ENCODE measurements at places on chromosomes 6 and 20.

- DNase-seq, result no peak
Measured at GRCh38 chr6:168131464-168132415, 52.7 kb upstream of the FRMD1 start.

- DNase-seq, result no peak
Measured at GRCh38 chr6:112469306-112469705, 122.2 kb downstream of the RFPL4B start.

DNA sequence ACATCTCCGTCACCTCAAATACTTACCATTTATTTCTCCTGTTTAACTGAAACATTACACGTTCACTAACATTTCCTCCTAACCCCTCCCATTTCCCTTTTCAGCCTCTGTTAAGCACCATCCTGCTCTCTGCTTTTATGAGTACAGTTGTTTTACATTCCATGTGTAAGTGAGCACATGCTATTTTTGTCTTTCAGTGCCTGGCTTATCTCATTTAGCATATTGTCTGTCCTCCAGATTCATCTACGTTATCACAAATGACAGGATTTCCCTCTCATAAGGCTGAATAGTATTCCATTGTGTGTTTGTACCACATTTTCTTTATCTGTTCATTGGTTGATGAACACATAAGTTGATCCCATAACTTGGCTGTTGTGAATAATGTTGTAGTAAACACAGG lies 22.7 kb downstream of the TAF11 start:
- DNase-seq, result no peak

DNA sequence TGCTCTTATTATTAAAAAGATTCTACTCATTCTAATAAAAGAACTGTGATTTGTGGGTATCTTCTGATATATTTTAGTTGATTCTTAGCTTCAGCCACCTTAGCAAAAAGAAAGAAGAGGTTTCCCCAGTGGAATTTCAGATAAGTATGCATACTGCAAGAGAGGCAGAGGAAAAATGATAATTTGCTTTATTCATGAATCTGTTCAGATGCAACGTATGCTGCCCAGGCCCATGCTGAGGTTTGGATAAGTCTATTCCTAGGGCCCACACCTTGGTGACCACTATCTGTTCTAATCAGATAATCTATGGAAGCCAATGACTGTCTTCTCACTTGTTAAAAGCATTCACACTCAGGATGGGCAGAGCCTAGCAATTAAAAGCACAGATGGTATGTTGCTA lies 194.0 kb downstream of the HIVEP2 start:
- no peak for DNase-seq

DNA sequence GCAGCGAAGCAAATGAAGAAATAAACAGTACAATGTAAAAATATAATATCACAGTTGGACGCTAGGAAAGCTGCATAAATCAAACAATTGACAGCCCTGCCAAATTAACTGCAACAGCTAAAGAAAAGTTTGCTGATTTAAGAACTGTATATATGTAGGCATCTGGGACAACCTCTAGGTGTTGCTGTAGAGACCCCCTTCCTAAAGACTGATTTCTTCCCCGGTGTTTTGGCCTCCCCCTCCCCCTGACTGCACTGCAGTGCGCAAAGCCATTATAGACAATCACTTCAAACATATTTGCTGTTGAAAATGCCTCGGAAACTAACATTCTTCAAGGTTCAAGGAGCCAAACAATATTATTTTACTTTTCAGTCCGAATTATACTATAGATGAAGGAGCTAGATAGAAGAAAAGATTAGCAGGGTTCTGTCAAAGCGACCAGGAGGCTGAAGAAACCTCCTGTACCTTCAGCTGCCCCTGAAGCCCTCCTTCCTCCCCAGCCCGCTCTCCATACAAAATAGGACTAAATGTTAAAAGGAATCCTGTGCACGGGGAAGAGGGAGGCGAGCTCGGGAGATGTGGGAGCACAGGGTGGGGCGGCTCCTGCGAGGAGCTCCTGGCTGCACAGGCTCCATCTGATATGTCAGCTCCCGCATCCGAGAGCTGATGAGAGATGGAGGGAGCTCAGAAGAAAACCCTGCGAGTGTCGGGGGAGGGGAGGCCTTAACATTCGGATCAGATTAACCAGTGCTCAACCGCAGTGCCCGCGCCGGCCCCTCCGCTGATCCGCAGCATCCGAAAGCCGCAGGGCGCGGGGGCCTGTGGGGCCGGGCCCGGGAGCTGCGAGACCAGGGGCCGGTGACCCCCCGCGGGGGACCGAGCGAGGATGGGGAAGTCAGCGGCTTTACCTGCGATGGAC lies 822 bp downstream of the ELOVL4 start:
- DNase-seq, result no peak

DNA sequence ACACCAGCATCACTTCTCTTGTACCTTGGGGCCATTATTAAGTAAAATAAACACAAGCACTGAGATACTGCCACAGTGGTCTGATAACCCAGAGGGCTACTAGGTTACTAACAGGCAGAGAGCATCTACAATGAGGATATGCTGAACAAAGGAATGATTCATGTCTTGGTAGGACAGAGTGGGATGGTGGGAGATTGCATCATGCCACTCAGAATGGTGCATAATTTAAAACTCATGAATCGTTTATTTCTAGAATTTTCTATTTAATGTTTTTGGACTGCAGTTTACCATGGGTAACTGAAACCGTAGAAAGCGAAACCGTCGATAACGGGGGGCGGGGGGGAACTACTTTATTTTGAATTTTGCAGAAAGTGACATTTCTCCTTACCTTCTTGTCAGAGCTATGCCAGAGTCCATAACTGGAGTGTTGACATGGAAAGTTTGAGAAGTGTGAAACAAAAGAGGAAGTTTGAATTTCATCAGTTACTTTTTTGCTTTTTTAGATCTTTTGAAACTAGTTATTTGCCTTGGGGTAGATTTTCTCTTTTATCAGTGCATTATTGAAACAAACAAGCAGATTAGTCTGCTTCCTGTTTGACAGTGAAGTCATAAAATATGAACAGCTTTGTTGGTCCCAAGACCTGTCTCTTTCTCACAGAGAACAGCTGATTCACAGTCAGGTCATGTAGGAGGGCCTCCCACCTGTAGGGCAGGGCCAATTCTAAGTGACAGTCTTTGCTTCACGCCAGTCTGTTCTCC lies 124.9 kb downstream of the KLHL32 start:
- no peak for DNase-seq

GRCh38 chr6:17628873-17629272 lies 28.8 kb downstream of the FAM8A1 start:
- DNase-seq, result no peak

DNA sequence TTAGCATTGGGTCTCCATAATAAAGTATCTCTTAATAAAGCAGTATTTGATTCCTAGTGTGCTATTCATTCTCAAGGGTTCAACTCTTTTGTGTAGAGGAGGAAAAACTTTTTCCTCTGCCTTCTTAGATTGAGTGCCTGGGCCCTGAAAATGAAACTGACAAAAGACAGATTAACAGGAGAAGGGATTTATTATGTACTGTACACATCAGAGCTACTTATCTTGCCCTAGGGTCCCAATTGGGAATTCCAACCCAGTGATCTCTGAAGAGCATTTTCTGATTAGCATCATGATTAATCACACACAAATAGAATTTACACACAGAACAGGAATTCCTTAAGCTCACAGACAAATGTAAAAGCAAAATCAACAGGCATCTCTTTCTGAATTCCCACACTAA lies 128.9 kb downstream of the CD164 start:
- DNase-seq, result no peak

GRCh38 chr20:41586772-41587171 lies 31.4 kb downstream of the CHD6 start:
- DNase-seq, result no peak

DNA sequence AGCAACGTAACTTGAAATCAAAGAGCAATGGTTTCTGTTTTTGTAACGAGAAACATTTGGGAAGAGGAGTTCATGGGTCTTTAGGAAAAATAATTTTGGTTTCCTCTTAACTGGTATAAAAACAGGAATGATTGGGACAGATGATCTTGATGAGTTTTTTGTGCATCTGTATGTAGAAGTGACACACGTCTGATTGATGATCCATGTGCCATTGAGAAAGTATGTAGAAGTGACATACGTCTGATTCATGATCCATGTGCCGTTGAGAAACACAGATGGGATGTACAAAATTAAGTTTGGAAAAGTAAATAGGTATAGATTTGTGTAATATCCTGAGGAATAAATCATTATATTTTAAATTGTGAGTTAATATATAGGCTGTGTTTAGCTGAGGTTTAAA lies 2.1 kb downstream of the KIAA1586 start:
- no peak for DNase-seq

DNA sequence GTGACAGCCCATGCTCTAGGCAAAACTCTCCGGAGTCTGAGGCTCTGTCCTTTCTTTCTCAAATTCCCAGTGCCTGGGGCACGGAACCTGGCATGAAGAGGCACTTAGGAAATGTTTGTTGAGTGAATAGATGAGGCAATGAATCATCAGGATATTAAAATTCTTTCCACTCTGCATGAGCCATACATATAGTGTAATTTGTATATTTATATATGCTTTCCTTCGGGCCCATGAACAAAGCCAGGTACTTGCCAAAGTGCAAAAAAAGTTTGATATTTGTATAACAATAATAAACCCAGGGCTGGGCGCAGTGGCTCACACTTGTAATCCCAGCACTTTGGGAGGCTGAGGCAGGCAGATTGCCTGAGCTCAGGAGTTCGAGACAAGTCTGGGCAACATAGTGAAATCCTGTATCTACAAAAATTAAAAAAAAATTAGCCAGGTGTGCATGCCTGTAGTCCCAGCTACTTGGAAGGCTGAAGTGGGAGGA lies 212.3 kb upstream of the ZNF217 start:
- DNase-seq, result peak; percentile 51

GRCh38 chr6:161409353-161409752 lies 135.5 kb upstream of the AGPAT4 start:
- no peak for DNase-seq

- DNase-seq, result no peak
Measured at GRCh38 chr6:50978380-50979170, 159.9 kb downstream of the TFAP2B start.

DNA sequence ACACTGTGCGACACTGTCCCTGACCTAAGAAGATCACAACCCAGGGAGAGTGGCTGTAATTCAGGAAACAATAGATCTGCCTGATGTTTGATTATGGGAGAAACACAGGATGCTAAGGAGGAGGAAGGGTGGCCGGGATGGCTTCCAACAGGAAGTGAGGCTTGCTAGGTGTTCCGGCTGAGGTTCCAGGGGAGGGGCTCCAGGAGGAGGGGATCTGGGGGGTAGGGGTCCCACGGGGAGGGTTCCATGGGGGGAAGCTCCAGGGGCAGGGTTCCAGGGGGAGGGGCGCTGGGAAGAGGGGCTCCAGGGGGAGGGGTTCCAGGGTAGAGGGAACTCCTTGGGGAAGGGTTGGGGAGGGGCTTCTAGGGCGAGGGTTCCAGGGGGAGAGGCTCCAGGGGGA lies 48.6 kb downstream of the DAAM2 start:
- DNase-seq, result no peak

- no peak for DNase-seq
Measured at GRCh38 chr6:45112711-45113110, 215.4 kb upstream of the RUNX2 start.

GRCh38 chr6:54320871-54321270 lies 12.6 kb downstream of the TINAG start:
- DNase-seq, result no peak

DNA sequence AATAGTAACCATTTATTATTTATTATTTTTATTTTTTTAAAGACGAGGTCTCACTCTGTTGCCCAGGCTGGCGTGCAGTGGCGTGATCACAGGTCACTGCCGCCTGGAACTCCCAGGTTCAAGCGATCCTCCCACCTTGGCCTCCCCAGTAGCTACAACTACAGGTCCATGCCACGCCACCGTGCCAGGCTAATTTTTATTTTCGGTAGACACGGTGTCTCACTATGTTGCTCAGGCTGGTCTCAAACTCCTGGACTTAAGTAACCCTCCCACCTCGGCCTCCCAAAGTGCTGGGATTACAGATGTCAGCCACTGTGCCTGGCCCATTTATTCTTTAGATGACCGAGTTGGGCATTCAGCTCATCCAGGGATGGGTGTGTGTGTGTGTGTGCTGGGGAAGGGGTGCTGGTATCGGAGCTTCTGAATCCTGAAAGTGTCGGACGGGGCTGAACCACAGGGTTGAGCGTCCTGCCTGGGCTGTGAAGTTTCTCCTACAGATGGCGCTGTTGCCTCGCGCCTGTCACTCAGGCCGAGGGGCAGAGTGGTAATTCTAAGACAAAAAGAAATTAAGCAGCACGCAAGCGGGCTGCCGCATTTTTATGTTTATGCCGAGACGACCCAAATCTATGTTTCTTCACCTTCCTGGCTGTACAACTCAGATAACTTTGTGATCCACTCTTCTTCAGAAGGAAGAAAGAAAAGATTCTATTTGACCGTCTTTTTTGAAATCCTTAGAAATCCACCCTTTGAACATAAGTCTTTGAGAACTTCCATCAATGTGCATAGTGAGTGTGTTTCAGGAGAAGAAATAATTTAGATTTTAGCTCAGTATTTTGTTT lies 252.8 kb downstream of the CDH26 start:
- peak; percentile 44 for DNase-seq

DNA sequence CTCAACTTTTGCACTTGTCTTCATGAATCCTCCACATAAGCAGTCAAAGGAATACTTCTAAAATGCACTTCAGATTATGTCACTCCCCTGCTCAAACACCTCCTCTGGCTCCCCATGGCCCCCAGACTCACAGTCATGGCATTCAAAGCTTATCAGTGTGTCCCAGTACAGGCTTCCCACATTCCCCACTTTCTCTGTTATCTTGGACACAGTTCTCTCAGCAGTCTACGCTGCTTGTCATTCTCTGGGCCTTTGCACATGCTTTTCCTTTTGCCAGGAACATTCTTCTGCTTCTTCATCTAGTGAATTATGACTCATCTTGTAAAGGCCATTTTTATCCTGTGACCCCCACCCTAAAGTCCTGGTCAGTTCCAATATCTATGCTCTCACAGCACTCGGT lies 31.8 kb downstream of the SLC13A3 start:
- no peak for DNase-seq

- no peak for DNase-seq
Measured at GRCh38 chr6:163793011-163793983, 378.8 kb downstream of the QKI start.

DNA sequence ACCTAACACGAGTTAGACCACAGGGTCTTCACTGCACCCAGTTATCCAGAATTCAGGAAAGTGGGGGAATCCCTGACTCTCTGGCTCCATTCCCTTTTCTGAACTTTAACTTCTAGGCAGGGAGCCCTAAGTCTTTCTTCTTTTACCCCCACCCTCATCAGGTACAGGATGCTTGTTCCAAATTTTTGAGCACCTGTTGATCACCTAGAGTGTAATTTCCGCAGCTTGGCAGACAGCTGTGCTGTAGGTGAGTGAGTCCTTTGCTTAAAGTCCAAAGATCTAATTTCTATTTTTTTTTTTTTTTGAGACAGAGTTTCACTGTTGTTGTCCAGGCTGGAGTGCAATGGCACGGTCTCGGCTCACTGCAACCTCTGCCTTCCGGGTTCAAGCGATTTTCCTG lies 89.5 kb upstream of the AKIRIN2 start:
- DNase-seq, result no peak

Data from 8988T (cell line).